ENCODE measurements at places on chromosomes 13 and 19.

- no peak for DNase-seq
Measured at GRCh38 chr13:43260999-43261398, 237.6 kb downstream of the DNAJC15 start.

GRCh38 chr13:51562011-51562671 lies 22.1 kb upstream of the WDFY2 start:
- no peak for DNase-seq

GRCh38 chr13:46022481-46022880 lies 30.1 kb downstream of the ZC3H13 start:
- no peak for DNase-seq

DNA sequence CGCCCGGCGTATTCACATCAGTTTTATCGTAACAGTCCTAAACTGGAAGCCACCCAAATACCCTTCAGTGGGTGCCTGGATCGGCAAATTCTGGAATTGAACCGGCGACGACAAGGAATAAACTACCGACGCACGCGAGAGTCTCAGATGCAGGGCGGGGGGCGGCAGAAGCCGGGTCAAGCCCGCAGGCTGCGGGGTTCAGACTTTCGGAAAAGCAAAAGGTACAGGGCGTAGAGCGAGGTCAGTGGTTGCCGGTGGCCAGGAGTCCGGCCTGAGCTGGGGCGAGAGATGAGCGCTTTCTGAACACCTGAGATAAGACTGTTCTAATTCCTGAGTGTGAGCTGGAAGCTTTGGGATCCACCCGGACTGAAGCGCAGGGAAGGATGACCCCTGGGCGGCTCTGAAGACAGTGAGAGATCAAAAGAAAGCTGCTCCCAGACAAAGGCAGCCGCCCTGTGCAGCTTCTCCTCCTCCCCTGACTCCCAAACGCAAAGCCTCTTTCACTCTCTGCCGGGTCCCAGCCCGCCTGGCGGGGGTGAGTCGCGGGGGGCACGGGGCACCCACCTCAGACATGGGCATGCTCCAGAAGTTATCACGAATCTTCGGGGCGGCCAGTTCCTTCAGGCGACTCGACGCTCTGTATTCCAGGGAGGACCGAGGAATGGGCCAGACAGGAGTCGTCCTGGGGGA lies 26.2 kb upstream of the MIER2 start:
- peak; percentile 27 for DNase-seq

DNA sequence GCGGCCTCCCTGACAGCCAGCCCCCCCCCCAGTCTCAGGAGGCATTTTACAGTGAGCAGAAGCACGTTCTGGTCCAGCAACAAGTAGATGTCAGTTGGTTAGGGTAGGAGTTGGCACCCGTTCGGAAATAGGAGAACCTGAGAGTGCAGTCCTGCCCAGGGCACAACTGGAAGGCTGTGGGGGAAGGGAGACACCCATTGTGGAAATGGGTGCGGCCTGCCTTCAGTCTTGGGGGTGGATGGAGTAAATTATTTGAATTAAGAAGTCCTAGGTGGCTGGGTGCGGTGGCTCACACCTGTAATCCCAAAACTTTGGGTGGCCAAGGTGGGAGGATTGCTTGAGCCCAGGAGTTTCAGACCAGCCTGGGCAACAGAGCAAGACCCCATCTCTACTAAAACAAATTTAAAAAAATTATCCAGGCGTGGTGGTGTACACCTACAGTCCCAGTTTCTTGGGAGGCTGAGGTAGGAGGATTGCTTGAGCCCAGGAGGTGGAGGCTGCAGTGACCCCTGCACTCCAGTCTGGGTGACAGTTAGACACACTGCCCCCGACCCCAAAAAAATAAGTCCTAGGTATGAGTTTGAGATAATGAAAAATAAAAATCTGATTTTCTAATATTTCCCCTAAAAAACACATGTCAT lies 1.2 kb downstream of the CIRBP start:
- DNase-seq = no peak

DNA sequence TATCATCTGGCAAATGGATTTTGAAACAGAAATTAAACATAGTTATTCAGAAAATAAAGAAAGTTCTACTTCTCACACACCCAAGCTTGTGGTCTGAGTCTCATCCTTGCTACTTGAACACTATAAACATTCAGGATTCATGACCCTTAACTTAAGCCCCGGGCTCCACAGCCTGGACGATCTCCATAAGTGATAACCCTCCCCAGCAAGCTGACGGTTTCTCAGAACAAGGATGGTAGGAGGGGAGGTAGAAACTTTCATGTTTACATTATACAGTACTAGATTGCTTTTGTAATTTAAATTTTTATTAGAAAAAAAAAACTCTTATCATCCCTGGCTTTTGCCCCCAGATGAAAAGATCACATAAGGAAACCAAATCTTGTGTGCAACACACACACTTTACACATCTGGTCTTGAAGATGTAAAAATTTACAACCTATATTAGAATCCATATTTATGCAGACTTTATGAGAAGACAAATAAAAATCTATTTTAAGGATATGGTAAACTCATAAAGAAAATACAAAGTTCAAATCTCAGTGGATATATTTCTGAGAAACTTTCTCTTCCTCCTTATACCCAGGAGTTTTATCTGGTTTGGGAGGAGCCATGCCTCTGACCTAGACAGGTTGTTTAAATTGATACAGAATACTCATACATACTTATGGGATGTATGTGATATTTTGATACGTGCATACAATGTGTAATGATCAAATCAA lies 20.0 kb upstream of the ATP12A start:
- no peak for DNase-seq

DNA sequence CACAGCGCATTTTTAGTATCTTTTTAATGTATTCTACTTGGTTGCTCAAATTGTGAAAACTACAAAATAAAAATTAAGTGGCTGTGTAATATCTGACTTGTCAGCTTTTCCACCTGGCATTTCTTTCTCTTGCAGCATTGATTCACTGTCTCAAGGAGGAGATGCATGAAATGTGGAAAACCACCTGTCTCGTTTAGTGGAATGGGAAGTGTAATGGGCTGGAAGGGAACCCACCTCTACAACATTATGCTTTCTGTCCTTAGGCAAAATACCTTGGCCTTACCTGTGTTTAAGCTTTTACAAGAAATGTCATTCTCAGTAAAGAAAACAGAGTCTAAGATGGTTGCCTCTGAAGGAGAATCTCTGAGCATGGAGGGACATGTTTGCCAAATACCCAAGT lies 67.8 kb downstream of the FAM216B start:
- DNase-seq = no peak

GRCh38 chr13:81394640-81395039 lies 1053.7 kb upstream of the SPRY2 start:
- no peak for DNase-seq

GRCh38 chr13:110590577-110590976 lies 24.8 kb upstream of the NAXD start:
- DNase-seq = no peak

DNA sequence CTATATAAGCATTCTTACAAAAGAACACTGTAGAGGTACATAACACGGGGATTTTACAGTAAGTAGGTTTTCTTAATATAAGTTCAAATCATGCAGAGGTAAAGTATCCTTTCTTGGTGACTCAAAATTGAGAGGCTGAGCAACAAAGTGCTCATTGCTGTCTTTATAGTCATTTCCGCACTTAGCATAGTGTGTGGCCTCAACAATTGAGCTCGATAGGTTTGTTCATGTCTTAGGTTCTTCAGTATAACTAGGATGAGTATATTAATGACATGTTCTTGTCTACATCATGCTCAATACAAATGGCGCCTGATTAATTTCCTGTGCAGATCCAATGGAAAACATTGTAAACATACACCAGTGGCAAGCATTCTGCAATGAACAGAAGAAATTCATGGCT lies 1.4 kb downstream of the WDFY2 start:
- no peak for DNase-seq

DNA sequence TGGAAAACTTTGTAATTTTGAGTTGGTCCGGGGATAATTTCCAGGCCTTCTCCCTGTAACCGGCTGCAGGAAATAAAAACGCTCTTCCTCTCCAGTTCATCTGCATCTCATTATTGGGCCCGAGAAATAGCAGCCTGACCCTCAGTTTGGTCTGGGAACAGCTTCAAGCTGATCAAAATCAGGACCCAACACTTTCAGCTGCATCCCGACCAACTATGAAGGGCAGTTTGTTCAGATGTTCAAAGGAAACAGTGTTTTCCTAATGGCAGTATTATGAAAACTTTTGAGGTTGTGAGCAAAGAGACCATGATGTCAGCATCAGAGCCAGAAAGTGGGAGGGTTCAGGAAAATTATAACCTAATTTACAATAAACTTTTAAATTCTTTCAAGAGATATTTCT lies 35.7 kb downstream of the STK24 start:
- peak; percentile 13 for DNase-seq

DNA sequence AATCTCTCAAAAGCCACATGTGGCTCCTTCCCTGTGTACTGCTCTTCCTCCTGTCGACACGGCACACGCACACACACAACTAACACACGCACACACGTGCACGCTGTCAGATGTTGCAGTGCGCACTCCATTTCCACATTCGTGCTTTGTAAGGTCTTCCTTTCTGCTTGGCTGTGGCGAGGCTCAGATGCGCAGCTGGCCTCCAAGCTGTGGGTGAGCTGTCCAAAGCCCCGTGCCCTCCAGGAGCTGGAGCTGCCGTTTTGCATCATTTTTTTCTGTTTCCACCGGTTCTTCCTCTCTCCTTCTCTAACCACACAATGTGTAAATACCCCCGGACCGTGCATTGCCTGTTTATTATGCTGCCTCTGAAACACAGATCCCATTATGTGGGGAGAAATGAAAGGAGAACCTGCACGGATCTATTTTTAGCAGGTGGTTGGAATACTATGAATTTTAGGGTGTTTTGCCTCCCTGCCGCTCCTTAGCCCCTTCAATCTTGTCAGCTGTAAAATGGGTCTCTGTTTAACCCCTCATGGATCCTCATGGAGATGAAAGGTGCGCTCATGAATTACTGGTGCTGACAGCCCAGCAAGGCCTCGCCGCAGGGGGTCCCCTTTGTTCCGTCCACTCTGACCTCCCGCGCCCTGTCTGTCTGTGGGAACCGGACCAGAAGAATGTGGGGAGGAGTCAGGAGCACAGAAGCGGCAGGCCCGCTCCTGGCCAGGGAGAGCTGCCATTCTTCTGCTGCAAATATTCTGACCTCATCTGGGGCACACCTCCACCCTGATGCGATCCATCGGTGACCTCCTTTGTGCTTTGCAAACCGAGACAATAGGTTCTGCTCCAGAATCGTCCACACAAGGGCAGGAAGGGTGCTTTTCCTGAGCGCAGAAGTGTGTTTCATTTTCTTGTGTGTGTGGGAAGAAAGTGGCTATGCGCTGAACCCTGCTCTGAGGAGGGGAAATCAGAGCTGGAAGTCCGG lies 137.7 kb downstream of the SOX1 start:
- DNase-seq = no peak

DNA sequence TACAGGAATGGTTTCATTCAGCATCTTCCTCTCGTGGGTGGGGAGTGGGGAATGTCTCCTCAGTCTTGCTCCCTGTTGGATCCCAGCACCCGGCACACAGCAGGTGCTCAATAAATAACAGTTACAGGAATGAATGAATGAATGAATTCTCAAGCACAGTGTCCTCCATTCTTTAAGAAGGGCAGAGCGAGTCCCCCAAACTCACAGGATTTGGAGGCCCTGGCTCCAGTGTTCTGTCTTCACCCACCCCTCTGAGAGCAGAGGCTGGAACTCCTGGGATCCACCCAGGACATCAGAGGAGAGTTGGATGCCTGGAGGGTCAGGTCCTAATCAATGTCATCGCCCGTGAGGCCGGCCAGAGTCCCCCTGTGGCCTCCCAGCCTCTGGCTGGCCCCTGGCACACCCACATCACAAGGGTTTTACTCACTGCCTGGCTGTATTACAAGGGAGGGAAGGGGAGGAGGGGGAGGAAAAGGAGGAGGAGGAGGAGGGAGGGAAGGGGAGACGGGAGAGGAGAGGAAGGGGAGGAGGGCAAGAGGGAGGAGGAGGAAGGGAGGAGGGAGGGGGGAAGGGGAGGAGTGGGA lies 8.7 kb upstream of the CREB3L3 start:
- peak; percentile 80 for DNase-seq

GRCh38 chr13:100341327-100341726 lies 247.3 kb downstream of the GGACT start:
- DNase-seq = no peak

- no peak for DNase-seq
Measured at GRCh38 chr13:100899720-100900316, 225.2 kb upstream of the TMTC4 start.

DNA sequence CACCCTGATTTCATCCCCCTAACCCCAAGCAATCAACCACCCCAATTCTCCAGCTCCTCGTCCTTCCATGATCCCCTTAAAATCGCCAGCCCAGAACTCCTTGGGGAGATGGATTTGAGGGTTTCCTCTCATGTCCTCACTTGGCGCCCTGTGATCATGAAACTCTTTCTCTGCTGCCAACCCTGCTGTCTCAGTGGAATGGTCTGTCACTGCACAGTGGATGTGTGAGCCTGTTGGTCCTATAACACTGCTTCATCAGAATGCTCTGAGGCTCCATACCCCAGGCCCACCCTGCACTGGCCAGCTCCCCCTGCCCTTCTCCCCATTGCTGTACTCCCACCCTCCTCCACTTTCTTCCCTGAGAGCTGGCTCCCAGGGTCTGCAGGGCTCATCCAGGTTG lies 12.6 kb upstream of the ZNF792 start:
- DNase-seq = no peak

DNA sequence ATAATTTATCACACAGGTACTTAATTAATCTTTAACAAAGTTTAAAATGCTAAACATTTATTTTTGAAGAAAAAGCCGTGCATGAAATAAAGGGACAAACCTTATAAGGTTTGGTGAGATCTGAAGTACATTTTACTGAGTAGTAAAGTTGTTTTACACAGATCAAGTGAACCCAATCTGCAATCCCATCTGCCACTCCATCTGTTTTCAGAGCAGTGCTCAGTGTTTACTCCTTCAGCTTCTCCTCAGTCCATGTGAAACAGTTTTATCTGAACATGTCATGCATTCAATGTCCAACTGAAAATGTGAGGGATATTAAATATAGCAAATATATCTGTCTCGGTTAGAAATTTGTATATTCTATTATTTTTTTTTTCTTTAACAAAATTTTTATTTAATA lies 166.8 kb downstream of the MAB21L1 start:
- DNase-seq = no peak

- DNase-seq = no peak
Measured at GRCh38 chr13:40488869-40489391, 177.5 kb downstream of the FOXO1 start.

DNA sequence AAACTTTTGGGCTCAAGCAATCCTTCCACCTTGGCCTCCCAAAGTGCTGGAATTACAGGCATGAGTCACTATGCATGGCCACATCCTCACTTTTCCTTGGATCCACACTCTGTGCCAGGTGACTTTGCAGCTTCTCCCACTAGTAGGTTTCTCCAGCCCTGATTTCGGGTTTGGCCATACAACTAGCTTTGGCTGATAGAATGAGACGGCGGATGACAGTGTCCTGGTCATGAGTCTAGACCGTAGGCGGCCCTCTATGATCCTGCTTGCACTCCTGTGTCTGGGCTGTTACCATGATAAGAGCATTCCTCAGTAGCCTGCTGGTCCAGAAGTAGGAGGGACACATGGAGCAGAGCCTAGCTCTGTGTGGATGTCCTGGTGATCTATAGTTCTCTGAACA lies 112.5 kb upstream of the KL start:
- no peak for DNase-seq

Data from Peyer's patch (tissue), 4 donors.